Temporal lobe (tissue), 4 donors: ENCODE measurements at places on chromosomes 7 and 10. TPM values are rescaled to one million over a fixed set of nuclear protein-coding genes. Genes with fewer than 3 reads are reported as not detected.

C7orf33 gene
- not detected for total RNA-seq

MSS51 gene
- total RNA-seq, result 1.7 TPM

TET1 gene
- total RNA-seq, result 28.0 TPM

KLLN gene
- 0.49 TPM for total RNA-seq

IFIT1B gene
- 0.49 TPM for total RNA-seq
